ENCODE measurements at places on chromosomes 6 and 20.

- peak; percentile 70 for DNase-seq
Measured at GRCh38 chr6:148325316-148326068, 17.1 kb upstream of the SASH1 start.

DNA sequence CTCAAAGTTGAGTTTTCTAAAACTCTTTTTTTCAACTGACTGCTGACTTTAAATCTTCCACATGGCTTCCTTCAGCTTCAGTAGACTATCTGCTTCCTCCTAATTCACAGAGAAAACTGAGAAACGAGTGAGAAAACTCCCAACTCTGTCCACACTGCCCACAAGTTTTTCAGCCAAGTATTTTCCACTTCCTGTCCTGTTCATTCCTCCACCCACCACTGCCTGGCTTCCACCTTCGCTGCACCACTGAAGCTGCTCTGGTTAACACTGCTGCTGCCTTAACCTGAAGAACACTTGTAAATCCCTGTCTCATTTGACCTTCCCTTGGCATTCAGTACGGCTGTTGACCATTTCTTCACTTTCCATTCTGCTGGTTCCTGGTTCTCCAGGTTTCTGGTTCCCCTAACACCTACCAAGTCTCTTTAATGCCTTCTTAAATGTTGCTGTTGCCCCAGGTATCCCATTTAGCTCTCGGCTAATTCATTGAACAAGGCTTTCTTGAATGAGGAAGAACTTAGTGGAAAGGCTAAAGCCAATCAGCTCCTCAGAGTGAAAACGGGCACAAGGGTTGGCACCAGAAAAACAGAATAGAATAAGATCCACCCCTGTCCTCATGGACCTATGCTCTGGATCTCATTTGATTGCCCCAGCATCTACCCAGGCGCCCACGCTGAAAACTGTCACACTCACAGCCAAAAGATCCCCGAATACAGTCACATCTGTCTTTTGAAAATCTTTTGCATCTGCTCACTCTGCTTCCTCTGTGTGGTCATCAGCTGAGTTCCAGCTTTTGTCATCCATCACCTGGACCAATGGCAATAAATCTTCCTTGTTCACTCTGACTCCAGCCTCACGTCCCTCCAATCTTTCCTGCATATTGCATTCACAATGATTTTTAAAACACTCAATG lies 104.4 kb upstream of the TAB2 start:
- DNase-seq, result no peak

GRCh38 chr20:19741924-19742323 lies 16.1 kb upstream of the RIN2 start:
- no peak for DNase-seq

- DNase-seq, result no peak
Measured at GRCh38 chr6:13226071-13226470, 102.3 kb downstream of the TBC1D7 start.

DNA sequence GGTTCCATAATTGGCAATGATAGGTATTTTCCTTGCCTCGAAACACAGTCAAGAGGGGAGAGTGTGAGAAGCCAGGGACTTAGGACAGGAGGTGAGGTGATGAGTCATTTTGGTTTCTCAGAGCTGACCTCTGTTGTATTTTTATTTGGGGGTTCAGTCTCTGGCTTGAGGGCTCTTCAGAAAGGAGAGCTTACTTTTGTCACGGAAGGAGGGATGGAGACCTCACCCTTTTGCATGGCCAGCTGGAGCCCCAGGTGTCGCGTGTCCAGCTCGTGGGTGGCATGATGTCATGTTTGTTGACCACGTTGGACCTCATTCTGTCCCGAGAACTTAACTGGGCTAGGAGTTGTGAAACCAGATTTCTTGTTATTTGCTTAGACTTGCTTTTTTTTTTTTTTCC lies 293.9 kb downstream of the QKI start:
- no peak for DNase-seq

GRCh38 chr6:8086755-8087306 lies 15.5 kb downstream of the EEF1E1 start:
- no peak for DNase-seq

DNA sequence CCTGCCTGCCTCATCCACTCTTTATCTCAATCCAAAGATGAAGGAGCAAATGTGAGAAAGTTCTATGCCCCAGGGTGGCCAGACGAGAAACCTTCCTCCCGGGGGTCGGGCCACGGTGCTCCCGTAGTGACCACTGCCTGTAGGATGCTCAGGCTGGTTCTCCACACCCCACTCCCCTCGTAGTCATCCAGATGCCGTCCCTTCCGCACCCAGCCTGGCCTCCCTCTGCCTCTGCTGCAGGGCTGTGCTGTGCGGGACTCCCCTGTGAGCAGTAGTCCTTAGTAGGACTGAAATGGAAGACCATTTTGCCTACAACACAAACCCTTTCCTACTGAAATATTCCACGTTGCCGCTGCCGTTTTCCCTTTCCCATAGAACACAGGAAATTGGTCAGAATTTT lies 2.0 kb downstream of the TMC2 start:
- DNase-seq, result no peak

DNA sequence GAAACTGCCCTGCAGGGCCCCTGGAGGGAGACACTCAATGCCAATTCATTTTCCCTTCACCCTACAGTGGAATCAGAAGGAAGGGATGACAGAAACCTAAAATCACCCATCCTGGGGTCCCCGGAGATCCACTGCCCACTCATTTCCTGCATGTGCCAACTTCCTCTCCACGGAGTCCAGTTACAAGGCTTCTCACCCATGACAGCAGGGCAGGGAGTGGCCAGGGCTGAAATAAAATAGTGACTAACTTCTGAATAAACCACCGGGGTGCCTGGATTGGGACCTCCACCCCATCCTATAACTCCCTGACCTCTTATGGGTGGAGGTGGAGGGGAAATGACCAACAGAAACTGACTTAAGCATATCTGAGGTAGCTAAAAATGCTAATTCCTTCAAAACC lies 362.3 kb downstream of the MAFB start:
- DNase-seq, result peak; percentile 19

DNA sequence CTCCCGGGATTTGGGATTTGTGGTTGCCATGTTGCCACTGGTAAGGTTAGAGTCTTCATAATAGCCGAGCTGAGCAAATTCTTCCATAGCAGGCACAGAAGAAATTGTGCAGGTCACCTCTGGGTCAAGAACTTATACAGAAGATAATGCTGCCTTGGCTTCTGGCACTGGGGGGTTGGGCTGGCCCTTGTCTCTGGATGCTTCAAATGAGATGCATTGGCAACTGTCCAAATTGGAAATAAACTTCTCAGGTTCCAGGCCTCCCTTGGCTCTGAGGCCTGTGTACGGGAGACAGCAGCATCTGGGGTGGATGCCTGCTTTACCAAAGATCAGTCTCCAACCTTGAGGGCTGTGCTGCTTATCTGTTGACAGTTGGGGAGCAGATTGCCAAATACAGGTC lies 26.2 kb downstream of the MYO6 start:
- no peak for DNase-seq

Data from trophoblast cell (in vitro differentiated cells and primary cell).